Activated CD8-positive, alpha-beta memory T cell treated with anti-CD3 and anti-CD28 coated beads for 24 hours (primary cell): ENCODE measurements at places on chromosomes 4 and X.

- DNase-seq: no peak
Observed at GRCh38 chrX:24333371-24333770, 19.5 kb upstream of the SUPT20HL2 start.

- peak; percentile 73 for DNase-seq
Observed at GRCh38 chrX:13647709-13648212, 5.2 kb upstream of the TCEANC start.

- DNase-seq: no peak
Observed at GRCh38 chr4:10347281-10347795, 109.9 kb downstream of the ZNF518B start.

GRCh38 chr4:83489711-83490326 lies 4.9 kb upstream of the ABRAXAS1 start:
- no peak for DNase-seq

GRCh38 chr4:4859799-4860599 lies 534 bp downstream of the MSX1 start:
- no peak for DNase-seq

DNA sequence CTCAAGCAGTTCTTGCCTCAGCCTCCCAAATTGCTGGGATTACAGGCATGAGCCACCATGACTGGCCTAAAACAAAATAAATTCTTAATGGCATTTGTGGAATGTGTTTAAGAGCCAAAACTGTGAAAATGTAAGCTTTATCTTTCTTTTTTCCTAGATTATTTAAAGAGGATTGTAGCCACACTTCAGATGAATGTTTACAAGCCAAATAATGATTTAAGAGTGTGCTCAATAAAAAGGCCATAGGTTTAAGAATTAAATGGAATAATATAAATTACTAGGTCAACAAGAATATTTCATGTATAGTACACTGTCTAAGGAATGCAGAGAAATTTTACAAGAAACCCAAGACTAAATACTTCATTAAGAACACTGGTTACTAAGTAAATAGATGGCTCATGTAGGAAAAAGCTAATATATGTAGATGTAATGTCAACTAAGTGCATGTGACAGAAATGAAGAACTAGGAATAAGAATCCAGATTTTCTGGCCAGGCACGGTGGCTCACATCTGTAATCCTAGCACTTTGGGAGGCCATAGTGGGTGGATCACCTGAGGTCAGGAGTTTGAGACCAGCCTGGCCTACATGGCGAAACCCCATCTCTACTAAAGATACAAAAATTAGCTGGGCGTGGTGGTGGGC lies 21.3 kb upstream of the UGDH start:
- DNase-seq: no peak

DNA sequence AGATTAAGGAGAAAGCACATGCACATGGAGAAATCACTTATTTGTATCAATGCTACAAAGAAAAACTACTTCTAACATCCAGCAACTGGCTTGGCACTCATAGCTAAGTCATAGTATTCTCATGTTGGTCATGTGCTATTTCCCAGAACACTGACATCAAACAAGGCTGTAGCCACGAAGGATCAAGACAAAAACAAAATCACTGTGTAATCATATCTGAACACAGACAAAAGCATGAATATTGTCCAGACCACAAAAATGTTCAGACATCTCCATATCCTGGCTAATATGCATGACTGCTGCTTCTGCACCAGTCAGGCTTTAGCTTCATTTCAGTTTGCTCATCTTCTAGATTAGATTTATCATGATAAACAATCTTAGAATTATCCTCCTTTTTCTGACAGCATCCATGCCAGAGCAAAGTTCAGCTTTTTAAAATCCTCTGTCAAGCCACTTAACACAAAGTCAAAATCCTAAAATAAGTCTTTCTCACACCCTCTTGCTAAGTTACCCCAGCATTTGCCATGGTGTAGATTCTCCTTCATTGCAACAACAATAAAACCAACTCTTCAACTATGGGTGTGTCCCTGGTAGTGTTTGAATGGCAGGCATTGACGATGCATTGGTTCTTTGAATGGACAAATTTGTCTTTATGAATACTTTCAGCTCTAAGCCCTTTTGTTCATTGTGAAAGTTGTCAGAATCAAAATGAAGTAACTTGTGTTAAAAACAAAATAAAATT lies 39.1 kb upstream of the NPFFR2 start:
- DNase-seq: no peak

- DNase-seq: no peak
Observed at GRCh38 chrX:19924285-19924684, 36.9 kb upstream of the SH3KBP1 start.

GRCh38 chrX:16678689-16679088 lies 28.7 kb downstream of the S100G start:
- no peak for DNase-seq

GRCh38 chr4:156303708-156304107 lies 350.0 kb upstream of the CTSO start:
- DNase-seq: no peak

GRCh38 chr4:83440148-83440814 lies 15.3 kb downstream of the HELQ start:
- DNase-seq: no peak

- DNase-seq: no peak
Observed at GRCh38 chrX:25004485-25005032, 11.2 kb downstream of the ARX start.

GRCh38 chrX:148363471-148364235 lies 136.8 kb upstream of the AFF2 start:
- no peak for DNase-seq

GRCh38 chrX:151169783-151170182 lies 6.6 kb upstream of the GPR50 start:
- DNase-seq: no peak

- no peak for DNase-seq
Observed at GRCh38 chr4:185113340-185113739, 29.7 kb upstream of the SLC25A4 start.

DNA sequence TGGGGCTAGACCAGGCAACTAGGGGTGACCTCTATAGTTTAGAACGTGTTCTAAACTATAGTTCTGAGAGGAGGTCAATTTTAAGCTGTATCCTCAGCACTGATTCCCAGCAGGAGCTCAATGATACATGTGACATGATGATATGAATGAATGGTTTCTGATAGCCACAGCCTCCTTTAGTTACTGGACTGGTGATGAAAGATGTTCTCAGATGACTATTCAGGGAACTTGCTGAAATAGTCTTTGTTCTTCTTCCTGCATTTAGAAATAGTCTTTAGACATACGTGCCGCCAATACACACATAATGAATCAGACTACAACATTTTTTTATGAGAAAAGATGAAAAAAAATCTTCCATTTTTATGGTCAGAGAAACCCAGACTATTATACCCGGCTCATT lies 116.3 kb upstream of the TMEM150C start:
- no peak for DNase-seq

DNA sequence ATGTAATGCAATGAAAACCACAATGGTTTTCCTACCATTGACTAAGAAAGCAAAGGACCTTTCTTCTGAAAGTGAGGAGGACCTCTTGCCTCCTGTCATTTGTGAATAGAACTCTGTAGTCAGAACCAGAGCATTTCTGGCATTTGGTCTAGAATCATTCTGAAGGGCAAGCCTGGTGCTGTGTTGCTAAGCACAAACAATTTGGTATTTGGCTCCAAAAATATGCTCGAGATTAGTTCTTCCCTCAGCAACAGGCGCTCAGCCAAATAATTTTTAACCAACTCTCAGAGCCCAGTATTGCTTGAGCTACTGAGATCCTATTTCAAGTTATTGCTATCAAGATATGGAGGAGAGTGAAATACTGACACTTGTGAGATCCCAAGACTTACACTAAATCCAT lies 71.0 kb downstream of the SNCA start:
- DNase-seq: no peak

GRCh38 chr4:109607976-109608375 lies 47.9 kb downstream of the MCUB start:
- DNase-seq: no peak

DNA sequence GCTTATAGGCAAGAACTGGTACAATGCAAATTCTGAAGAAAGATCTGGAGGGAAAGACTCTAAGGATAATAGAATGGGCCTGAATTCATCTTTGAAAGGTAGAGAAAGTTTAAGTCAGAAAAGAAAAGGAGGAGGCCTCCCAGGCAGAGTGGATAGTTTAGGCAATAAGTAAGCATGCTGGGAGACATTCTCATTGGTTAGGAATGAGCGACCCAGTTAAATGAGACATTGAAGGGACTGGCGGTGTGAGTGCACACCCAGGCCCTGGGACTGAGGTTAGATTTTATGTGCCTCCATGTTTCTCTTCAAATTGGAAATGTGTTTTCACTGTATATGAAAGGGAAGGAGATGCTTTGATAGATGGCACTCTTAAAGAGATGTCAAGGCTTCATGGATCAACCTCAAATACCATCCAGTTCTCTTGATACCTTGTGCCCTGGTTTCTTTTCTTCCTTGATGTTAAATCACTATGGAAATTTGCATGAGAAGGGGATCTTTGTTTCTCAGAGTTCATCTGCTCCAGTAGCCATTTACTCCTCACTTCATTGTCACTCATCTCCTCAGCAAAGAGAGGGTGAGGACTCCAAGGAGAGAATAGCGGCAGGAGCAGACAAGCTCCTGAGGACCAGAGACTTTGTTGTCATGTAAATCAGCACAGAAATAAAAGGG lies 584.2 kb upstream of the INTU start:
- no peak for DNase-seq

- DNase-seq: no peak
Observed at GRCh38 chrX:124433186-124433585, 86.8 kb downstream of the SH2D1A start.

- no peak for DNase-seq
Observed at GRCh38 chr4:83589279-83589678, 53.4 kb downstream of the GPAT3 start.

- no peak for DNase-seq
Observed at GRCh38 chrX:2432298-2432863, 68.4 kb downstream of the DHRSX start.

DNA sequence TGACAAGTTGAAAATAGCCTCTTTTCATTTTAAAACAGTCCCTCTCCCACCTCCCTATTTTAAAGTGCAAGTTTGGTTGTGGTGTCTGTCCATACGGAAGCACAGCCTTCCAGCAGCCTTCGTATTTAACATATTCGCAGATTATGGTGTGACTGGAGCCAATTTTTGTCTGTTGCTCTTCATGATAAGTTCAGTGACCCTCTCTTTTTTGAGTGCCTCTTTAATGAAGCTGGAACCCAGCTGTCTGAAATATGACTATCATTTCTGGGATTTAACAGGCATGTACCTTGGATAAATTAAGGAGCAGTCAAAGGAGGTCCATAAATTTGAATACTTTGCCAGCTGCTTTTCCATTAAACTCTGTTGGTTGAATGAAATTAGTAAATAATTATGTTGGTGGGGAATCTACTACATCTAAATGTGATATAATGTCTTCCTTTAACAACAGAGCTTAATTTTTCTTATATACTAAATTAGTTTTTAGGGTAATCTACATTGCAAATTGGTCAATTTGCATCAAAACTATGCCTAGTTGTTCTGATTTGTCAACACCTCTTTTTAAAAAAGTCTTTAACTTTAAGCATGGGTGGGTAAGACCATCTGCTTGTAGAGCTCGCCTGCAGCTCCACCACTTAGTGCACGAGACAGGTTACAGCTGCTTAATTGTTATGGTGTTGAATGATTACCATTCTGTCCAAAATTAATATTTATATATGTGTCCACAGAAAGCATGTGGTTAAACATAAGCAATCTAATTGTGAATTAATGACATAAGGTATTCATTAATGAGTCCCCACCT lies 216.6 kb downstream of the DCTD start:
- DNase-seq: no peak

DNA sequence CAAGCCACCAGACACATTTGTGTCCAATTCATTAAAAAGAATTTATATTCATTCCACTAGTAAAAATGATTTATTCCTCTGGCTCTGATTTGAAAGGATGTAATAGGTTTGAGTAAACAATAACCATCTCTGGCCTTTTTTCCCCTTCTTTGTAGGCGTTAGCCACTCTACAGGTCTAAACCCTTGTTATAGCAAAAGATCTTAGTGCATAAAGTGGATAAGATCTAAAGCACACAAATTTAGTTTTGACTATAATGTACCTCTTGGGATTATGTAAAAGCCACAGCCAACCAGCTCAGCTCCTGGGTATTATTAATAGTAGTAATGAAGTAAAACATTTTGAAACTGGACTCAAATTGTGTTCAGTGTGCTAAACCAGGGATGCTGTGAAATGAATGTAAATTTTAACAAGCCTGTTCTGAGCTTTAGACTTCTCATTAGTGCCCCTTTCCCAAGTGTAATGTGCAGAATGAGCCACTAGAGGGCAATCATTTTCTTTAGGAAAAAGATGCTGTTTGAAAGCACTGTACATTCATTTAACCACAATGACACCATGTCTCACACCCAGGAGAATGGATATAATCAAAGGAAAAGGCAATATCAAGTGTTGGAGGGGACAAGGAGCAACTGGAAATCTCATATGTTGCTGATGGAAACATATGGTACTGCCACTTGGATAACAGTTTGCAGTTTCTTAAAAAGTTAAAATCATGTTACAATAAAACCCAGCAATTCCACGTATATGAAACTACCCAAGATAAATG lies 69.7 kb downstream of the KLHL8 start:
- DNase-seq: no peak

GRCh38 chr4:168437192-168437943 lies 42.9 kb downstream of the DDX60L start:
- DNase-seq: no peak

DNA sequence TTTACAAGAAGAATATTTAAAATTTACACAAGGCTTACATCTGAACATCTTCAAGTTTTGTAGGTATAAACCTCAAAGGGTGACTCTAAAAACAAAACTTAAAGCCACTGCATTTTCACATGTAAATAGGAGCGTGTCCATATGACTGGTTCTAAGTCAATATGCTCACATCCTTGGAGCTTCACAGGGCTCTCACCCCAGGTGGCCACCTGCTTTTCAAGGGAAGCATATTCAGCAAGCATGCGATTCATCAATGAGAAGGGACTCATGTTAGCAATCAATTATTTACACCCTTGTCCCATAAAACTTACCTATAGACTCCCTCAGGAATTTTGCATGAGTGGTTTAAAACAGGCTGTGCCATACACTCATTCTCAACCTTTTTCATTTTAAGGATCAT lies 17.8 kb upstream of the KLHL34 start:
- no peak for DNase-seq

DNA sequence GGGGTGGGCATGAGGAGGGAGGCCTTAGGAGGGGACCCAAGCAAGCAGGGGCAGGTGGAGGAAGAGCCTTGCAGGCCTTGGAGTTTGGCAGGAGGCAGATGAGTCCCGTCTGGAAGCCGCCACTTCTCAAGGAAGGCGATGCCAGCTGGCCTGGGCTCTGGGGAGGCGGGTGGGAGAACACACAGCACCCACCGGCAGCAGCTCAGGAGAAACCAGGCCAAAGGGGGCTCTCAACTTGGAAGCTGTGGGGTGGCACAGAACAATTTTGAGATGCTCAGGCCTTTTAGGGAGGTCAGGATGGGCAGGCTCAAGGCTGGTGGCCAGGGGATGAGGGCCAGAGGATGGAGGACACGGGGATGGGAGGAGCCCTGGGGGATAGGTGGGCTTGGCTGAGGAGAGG lies 11.6 kb upstream of the DUSP9 start:
- no peak for DNase-seq

DNA sequence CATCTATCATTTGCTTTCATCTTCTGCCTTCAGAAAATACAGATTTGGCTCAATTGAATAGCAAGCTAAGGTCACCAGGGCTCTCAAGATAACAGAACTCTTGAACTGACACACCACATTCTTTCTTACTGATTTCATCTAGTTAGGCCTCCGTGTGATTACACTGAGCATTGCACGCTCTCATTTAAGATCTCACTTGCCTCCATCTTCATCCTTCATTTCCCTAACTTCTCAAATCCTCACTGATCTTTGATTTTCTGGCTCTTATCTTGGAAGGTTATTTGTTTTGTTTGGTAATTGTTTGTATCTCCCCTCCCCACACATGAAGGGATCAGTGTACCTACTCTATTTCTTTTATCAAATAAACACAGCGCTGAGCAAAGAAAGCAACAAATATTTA lies 47.7 kb downstream of the MANBA start:
- DNase-seq: no peak
